ENCODE measurements at places on chromosomes 2 and 18. TPM values are rescaled to one million over a fixed set of nuclear protein-coding genes. Genes with fewer than 3 reads are reported as not detected.

GRCh38 chr2:6927753-6928152 is 10.5 kb downstream of the RNF144A start:
- no peak overlapping the region for H3K4me3 ChIP-seq
- no peak for DNase-seq
- H3K27ac ChIP-seq: peak overlapping the region; percentile 67
- peaks cover 86% of the 10 kb centered on the region for H3K4me1 ChIP-seq
- H3K36me3 ChIP-seq: no peaks in the 10 kb centered on the region

GRCh38 chr2:22279541-22279940 is 1105.4 kb upstream of the KLHL29 start:
- no peak overlapping the region for H3K27ac ChIP-seq
- no peaks in the 10 kb centered on the region for H3K36me3 ChIP-seq
- DNase-seq: no peak
- H3K27me3 ChIP-seq: no peaks in the 10 kb centered on the region
- peaks cover 5% of the 10 kb centered on the region for H3K4me1 ChIP-seq

GRCh38 chr2:234977228-234977679 is 25.4 kb downstream of the SH3BP4 start:
- peaks cover 80% of the 10 kb centered on the region for H3K4me1 ChIP-seq
- no peaks in the 10 kb centered on the region for H3K27me3 ChIP-seq
- H3K36me3 ChIP-seq: no peaks in the 10 kb centered on the region
- H3K4me3 ChIP-seq: no peak overlapping the region

DNA sequence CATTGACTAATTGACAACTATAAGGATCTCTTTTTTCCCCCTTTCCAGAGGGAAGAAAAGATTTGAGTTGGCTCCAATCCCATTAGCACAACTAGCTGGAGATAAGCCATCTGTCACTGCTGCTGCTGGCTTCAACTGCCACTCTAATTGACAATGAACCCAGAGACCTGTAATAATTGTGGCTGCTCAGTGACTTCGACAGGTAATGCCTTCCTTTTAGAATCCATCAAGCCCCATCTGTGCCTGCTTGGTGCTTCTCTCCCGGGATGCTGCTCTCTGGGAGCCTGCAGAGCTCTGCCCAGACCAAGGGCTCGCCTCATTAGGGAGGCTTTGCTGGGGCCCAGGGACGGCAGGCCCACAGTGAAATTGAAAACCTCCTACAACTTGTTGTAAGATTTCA is 376.7 kb upstream of the SOX11 start:
- H3K27me3 ChIP-seq: peaks cover 9% of the 10 kb centered on the region
- no peaks in the 10 kb centered on the region for H3K4me1 ChIP-seq
- H3K27ac ChIP-seq: no peak overlapping the region
- no peaks in the 10 kb centered on the region for H3K36me3 ChIP-seq

- H3K27ac ChIP-seq: peak overlapping the region; percentile 75
- no peaks in the 10 kb centered on the region for H3K27me3 ChIP-seq
- peaks cover 13% of the 10 kb centered on the region for H3K4me1 ChIP-seq
- H3K36me3 ChIP-seq: no peaks in the 10 kb centered on the region
- no peak for DNase-seq
Observed at GRCh38 chr2:106010818-106011355, 183.2 kb downstream of the UXS1 start.

DNA sequence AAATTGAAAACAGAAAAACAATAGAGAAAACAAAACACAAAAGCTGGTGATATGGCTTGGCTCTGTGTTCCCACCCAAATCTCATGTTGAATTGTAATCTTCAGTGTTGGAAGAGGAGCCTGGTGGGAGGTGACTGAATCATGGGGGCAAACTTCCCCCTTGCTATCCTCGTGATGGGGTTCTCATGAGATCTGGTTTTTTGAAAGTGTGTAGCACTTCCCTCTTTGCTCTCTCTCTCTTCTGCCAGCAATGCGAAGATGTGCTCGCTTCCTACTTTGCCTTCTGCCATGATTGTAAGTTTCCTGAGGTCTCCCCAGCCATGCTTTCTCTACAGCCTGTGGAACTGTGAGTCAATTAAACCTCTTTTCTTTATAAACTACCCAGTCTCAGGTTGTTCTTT is 112.3 kb upstream of the UXS1 start:
- no peaks in the 10 kb centered on the region for H3K27me3 ChIP-seq
- no peak overlapping the region for H3K27ac ChIP-seq
- H3K36me3 ChIP-seq: no peaks in the 10 kb centered on the region

GRCh38 chr2:99354070-99354469 is 16.9 kb downstream of the EIF5B start:
- H3K27ac ChIP-seq: no peak overlapping the region
- no peak overlapping the region for H3K4me3 ChIP-seq
- no peak for DNase-seq
- H3K36me3 ChIP-seq: no peaks in the 10 kb centered on the region

DNA sequence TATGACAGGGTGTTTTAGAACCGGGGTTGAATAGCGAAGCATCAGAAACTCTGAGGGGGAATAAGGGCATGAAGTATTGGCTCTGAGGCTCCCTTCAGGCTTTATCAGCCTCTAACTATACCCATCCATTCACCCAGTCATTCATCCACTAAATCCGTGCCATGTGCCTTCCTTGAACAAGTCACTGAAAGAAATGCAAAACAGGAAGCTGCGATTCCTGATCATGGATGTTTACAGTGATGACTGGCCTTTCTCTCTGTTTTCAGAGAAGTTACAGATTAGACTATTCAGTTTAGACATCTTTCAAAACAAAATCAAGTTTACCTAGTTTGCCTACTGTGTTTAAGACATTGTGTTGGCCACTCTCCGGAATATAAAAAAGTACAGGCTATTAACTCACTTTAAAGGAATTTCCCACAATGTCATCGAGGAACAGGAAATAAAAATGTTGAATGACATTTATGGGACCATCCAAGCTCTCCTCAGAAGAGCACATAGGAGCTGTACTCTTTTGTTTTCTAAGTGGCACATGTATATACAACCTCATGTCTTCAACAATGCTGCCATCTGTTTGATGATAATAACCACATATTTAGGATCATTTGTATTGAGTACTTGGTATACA is 43.8 kb upstream of the SLC14A1 start:
- H3K27ac ChIP-seq: no peak overlapping the region
- H3K4me1 ChIP-seq: no peaks in the 10 kb centered on the region
- no peaks in the 10 kb centered on the region for H3K36me3 ChIP-seq

- no peak overlapping the region for H3K4me3 ChIP-seq
- H3K4me1 ChIP-seq: no peaks in the 10 kb centered on the region
- no peak for DNase-seq
- peaks cover 14% of the 10 kb centered on the region for H3K36me3 ChIP-seq
- no peak overlapping the region for H3K27ac ChIP-seq
Observed at GRCh38 chr18:77043541-77044280, 88.9 kb downstream of the MBP start.

DNA sequence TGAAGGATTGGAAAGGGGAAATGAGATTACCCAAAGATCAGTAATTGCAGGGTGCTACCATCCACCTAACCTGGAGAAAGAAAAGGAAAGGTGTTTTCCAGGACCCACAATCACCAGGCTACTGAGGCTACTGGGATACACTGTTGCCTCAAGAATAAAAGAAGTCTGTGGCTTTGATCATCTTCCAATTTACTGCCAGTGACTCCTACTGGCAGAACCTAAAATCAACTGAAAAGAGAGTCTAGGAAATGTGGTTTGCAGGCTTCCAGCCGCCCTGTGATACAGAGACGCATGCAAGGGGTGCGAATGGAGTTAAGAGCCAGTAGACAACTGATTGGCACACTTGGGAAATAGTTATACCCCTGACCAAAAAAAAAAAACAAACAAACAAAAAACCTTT is 16.6 kb upstream of the TTL start:
- H3K36me3 ChIP-seq: no peaks in the 10 kb centered on the region
- H3K27ac ChIP-seq: no peak overlapping the region
- H3K27me3 ChIP-seq: no peaks in the 10 kb centered on the region
- no peak for DNase-seq

- no peak for DNase-seq
- no peaks in the 10 kb centered on the region for H3K36me3 ChIP-seq
- H3K27ac ChIP-seq: no peak overlapping the region
- no peaks in the 10 kb centered on the region for H3K4me1 ChIP-seq
Observed at GRCh38 chr2:68569604-68570003, 73.8 kb upstream of the PROKR1 start.

The MARCHF4 gene
- not detected for total RNA-seq

The TEX44 gene
- not detected for total RNA-seq

The CNGA3 gene
- total RNA-seq: not detected

The CFAP65 gene
- total RNA-seq: not detected

The MGAT4A gene
- 17.7 TPM for total RNA-seq
